ENCODE measurements at places on chromosomes 2 and 18.

DNA sequence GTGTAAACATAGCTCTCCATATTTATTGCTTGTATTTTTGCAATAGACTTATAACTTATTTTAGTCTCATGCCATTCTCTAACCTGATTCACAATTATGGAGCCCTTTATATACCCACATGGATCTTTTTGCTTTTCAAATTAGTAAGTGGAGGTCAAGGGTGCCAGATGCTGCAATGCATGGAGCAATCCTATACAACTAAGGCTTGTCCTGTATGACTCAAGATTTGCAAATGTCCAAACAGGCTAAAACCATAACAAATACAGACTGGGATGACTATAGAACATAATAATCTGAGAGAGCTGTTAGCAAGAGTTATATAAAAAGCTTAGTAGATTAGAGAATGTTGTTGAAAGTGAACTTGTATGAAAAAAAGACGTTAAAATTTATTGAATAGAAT is 690.4 kb upstream of the NRXN1 start:
- DNase-seq: no peak

GRCh38 chr2:46097714-46098480 is 199.3 kb upstream of the EPAS1 start:
- DNase-seq: peak; percentile 94

GRCh38 chr18:63109022-63109421 is 210.5 kb downstream of the BCL2 start:
- no peak for DNase-seq

DNA sequence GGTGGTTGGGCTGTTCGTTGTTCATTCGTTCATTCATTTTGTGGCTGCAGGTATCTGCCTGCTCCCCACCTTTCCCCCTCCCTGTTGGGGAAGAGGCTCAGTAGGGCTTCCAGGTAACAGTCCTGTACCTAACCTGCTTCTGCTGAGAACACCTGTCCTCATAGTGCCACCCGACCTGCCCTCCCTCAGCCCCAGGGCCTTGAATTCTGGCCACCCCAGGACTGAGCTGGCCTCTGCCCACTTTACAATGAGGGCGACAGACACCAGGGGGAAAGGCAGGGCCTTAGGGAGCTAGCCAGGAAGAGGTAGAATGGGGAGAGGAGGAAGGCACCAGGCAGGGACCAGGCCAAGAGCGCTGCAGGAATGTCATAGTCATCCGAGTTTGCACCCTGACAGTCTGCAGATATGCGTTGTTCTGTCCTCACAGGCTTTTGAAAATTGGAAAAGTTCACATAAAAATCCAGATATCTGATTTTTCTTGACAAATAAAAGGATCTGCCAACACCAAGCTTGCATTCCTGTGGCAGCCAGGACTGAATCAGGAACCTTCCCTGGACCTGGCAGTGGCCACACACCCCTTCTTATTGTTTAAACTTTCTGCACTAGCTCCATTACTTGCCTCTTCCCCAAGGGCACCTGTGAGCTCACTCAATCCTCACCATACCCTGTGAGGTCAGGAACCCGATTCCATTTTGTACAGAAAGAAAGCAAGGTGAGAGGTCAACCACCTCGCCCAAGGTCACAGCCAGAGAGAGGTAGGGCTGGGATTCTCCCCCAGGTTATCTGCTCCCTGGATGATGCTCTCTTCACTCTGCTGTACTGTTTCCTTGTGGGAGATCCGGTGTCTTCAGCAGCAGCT is 35.3 kb upstream of the MRPL33 start:
- DNase-seq: no peak

DNA sequence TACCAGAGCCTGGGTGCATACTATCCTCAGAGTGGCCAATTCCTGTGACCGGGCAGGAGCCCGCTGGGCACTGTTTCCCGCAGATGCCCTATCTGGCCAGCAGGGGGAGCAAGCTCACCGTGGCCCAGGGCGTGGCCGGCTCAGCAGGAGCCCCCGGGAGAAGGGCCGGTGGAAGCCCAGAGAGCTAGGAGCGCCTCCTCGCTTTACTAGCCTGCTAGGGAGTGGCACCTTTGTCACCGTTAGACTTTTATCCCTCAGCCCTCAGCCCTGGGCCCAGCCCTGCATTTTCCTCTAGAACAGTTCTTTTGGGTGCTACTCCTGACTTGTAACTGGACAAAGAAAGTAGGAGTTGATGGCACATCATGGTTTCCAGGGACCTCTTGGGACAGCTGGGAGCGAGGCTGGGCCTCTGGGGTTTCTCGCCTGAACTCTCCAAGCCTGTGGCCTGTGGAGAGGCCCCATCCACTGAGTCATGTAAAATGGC is 24.0 kb downstream of the TMEM177 start:
- peak; percentile 70 for DNase-seq

GRCh38 chr18:45227001-45227742 is 388.1 kb upstream of the SLC14A2 start:
- DNase-seq: no peak

DNA sequence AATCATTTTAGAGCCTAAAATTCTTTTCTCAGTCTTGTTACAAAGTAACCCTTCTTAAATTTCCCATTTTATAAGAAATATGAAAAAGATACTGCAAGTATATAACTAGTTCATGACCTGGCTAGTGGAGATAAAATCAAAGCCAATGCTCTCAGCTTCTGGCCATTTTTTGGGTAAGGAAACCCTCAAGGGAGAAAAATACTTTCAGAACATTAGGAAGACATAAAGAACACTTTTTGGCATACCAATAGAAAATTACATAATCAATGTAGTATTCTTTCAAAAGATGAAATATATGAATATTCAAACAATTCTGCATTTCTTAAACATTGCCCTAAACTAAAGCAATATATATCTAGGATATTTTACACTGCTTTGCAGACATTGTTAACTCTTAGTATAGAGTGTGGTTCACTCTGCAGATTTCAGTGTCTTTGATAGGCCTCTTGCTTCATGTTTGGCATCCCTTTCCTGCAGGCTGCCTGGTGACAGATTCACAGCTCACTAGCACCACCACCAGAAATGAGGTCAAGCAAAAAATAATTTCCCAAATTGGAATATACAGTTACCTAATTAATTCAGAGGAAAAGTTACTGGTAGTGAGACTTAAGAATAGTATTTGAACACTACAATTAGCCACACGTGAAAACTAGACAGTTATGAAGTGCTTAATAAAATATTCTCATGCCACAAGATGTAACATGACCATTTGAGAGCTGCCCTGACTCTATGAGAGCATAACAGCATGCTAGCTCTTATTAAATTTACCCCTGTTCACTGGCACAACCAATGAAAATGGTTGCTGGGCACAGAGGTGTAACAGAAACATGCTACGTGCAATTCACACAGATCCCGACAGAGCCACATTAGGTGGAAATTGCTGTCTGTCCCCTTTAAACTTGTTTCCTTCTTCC is 36.0 kb downstream of the PAIP2B start:
- DNase-seq: peak; percentile 42

DNA sequence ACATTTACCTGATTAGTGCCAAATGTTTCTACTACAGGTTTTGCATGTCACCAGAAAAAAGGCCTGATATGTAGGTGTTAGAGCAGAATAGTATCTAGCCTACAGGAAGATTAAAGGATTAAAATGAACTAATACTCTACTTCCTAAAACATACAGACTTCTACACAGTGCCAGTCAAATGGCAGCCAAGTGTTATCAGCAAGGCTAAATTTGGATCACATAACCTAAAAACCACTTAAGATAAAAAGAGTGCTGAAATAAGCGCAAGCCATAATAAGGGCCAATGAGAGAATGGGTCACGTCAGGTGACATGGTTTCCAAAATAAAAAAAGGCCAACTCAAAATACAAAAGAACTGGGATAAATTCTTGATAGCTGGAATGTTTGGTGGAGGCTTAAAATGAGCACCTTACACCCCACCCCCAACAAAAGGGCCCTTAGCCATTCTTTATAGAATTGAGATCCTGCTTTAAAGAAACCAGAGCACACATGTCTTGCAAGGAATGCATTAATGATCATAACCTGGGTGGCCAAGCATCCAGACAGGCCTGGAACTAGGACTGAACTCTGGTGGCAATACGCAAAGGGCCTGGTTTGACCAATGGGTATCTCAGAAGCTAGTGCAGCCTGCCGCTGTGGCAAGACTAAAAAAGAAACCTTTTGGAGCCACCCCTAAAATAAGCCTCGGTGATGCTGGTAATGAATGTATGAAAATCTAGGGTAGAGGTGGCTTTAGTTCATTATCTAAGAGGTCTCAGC is 32.4 kb downstream of the IRS1 start:
- DNase-seq: no peak

GRCh38 chr2:26903676-26904075 is 55.7 kb downstream of the DPYSL5 start:
- no peak for DNase-seq

- no peak for DNase-seq
Observed at GRCh38 chr2:67642046-67642382, 244.9 kb downstream of the ETAA1 start.

GRCh38 chr2:226137201-226137811 is 662.3 kb downstream of the IRS1 start:
- DNase-seq: no peak

GRCh38 chr2:5479265-5479928 is 212.8 kb upstream of the SOX11 start:
- DNase-seq: no peak

- no peak for DNase-seq
Observed at GRCh38 chr2:181861379-181861778, 30.2 kb upstream of the ITPRID2 start.

DNA sequence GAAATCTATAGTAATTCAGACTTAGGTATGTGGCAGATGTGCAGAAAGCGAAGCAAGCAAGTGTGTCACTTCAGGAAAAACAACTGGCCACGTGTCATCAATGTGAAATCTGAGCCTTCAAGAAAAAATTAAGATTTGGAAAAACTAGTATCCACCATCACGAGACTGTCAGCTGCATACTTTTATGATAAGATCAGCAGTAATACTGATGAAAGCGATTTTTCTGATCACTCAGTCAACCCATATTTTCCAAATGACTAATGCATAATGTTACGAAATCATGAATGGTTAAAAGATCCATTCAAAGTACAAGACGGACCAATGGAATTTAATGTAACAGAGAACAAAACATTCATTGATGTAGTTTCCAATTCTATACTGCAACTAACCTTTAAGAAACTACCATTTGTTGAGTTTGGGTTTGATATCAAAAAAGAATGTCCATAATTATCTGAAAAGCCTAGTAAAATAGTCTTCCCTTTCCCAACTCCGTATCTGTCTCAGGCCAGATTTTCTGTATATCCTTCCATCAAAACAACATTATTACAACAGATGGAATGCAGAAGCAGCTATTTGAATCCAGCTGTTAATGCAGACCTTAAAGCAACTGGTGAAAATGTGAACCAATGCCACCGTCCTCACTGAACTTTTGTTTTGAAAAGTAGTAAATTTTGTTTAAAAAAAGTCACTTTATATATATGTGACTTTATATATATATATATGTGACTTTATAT is 17.0 kb upstream of the BCL2 start:
- DNase-seq: peak; percentile 11

DNA sequence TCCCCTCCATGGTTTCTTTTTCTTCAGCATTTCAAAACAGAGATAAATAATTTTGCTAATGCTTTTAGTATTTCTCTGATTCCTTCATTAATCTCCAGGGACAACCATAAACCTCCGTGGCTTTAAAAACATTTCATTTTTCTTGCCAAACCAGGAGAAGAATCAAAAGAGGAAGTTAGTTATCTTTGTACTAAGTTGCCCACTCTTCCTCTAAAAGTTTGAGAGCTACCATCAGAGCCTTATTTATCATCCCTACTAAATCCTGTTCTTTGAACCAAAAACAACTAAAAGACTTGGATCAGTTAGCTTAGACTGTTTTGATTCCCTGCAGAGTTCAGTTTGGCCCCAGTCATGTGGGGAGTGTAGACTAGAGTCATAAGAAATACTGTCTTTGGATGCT is 208.4 kb downstream of the SETBP1 start:
- no peak for DNase-seq

GRCh38 chr18:28786926-28787325 is 610.0 kb upstream of the CDH2 start:
- no peak for DNase-seq

- DNase-seq: peak; percentile 43
Observed at GRCh38 chr2:121284463-121285449, at the start of gene TFCP2L1. Gene TFCP2L1 (minus strand): TSS chr2:121285202. CDS start chr2:121285109, 93 bp downstream.

DNA sequence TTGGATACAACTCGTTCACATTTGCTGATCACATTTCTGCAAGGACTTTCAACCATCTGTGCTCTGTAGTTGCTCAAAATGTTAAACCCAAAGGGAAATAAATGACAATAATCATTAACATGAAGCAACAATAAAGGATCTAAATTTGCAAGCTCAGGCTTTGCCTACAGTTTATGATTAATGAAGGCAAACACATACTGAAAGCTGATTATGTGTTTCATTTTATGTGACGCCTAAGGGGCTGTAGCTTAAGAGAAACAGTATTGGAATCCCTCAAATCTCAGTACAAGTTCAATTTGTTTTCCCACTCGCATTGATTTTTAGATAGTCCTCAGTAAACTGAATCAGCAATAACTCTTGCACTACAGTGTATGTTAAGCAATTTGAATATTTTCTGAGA is 160.3 kb upstream of the FSIP2 start:
- DNase-seq: no peak

DNA sequence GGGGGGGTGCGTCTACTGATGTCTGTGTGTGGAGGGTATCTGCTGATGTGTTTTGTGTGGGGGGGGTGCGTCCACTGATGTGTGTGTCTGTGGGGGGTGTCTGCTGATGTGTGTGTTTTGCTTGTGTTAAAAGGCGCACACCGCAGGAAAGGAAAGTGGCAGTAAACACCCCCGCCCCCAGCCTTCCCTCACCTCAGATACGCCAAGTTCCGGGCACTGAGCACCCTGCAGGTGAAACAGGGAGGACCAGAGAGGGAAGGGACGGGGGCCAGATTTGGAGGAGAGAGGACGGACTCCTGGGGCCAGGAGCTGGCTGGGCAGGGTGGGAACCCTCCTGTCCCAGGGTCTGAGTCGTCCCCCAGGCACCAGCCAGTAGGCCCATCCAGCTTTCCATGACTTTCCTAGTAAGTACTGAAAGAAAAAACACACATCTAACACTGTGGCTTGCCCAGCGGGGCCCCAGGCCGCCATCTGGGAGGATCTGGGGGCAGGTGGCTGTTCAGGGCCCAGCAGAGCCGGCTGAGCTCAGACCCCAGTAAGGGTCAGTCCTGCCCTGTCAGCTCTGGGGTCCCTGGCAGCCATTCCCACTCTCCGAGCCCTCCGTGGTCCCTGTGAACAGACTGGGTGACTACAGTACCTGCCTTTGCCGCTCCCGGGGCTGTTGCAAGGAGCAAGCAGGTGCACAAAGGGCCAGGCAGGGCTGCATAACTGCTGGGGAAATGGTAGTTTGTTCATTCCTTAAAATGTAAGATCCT is 126.9 kb downstream of the NFATC1 start:
- DNase-seq: no peak

DNA sequence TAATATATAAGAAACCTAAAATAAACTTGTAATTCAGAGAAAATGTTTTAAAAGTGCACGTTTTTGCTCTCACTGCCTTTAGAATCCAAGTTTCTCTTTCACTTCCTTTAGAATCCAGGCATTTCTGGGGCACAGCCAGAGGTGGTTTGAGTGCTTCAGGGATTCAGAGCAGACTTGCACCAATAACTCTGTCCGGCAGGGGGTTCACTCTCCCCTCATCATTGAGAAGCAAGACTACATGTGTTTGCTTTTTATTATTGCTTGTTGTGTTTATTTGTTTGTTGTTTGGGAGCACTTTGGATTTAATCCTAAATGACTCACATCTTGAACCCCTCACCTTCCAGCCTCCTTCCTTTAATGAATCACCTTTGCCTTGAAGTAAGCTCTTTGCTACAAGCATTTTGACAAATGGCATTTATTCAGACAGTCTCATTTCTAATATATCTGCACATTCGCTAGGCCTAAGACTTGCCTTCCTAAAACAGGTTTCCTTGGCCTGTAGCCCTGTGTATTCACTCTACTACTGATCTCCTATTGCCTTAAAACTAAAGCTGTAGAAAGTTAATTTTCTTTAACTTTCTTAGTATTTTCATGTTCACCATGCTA is 233.5 kb upstream of the ATP5MC3 start:
- peak; percentile 59 for DNase-seq

Measured in A549 (cell line).